ENCODE measurements at places on chromosomes 7 and 10. TPM values are rescaled to one million over a fixed set of nuclear protein-coding genes. Genes with fewer than 3 reads are reported as not detected.

DNA sequence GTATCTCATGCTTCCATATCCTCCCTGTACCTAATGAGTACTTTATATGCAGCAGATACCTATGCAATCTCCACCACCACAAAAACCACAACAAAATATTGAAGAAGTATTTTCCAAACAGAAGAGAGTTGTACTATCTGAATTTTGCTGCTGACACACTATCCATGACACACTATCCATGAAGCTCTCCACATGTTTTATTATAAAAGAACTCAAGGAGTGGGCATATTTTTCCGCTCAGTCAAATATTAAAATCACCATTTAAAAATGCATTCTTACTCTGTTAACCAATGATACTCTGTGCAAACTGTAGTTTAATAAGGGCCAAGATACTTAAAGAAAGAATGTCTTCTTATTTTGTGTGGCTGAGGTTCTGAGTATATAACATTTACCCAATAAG lies 2.8 kb downstream of the BET1 start:
- DNase-seq, result no peak

GRCh38 chr10:93363891-93364648 lies 118.1 kb downstream of the MYOF start:
- peak; percentile 78 for DNase-seq

Gene ZNF680
- 18.3 TPM for total RNA-seq

GRCh38 chr10:132283604-132284382 lies 24.0 kb downstream of the STK32C start:
- DNase-seq, result peak; percentile 27

- no peak for DNase-seq
Observed at GRCh38 chr7:138072726-138073125, 3.5 kb upstream of the AKR1D1 start.

DNA sequence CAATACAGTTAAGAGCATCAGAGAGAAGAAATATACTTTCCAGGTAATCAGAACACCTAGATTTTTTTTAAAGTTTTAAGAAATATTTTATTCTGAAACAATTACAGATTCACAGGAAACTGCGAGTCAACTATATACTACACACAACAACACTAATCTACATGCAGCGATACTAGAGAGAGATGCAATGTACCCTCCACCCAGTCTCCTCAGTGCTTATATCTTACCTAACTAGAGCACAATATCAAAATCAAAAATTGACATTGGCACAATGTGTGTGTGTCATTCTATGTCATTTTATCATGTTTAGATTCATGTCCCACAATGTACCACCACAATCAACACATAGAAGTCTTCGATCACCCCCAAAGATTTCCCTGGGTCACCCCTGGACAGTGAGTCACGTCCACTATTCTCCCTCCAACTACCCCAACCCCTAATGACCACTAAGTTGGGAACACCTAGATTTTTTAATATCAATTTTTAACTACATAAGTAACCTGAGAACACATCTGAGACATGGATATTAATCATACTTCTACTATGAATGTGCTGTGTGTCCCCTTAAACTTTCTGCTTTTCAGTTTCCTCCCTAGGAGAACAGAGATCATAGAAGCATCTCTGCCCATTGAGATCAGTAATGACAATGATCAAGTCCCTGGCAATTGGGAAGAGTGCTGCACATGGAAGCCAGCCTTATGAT lies 86.5 kb downstream of the GSAP start:
- no peak for DNase-seq

DNA sequence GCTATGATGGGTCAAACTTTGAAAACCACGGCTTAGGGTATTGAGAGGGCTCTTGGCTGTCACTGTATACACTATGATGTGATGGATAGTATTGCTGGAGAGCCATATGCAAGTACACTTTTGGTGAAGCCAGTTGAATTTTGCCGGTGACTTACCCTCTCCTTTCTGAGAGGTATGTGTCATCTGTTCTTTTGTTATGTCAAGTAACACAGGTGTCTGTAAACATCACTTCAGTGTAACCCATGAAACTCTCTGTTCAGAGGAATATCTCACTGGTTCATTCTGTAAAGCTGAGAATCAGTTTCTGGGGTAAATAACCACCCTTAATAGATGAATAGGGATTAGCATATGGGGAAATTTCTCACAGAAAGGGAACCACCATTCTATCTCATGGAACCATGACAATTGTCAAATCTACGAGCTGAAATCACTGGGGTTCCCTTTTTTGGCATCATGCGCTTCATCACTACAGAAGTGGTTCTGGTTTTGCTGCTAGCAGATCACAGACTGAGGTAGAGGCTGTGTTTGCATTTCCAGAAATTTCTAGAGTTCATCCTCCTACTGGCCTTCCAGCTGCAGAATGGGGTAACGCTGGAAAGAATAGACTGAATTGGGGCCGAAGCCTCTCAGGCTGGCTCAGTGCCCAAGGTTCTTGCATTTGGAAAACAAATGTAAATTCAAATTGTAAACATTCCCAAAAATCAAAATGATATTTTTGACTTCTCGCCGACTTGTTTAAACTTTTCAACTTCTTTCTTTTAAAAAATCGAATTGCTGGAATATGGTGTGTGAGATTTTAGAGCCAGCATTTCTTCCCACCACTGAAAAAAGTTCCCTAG lies 83.3 kb upstream of the CREB5 start:
- DNase-seq, result no peak

- DNase-seq, result no peak
Observed at GRCh38 chr7:15041226-15041625, 138.7 kb upstream of the DGKB start.

GRCh38 chr7:123845823-123846216 lies 851 bp downstream of the HYAL4 start:
- DNase-seq, result no peak

GRCh38 chr7:64907641-64908326 lies 4.7 kb downstream of the ZNF273 start:
- no peak for DNase-seq

Gene CUTC
- total RNA-seq, result 37.2 TPM

GRCh38 chr7:19964246-19964645 lies 190.8 kb upstream of the TMEM196 start:
- DNase-seq, result no peak

Gene PDE1C
- total RNA-seq, result 181 TPM

GRCh38 chr7:92808006-92808405 lies 28.4 kb downstream of the CDK6 start:
- DNase-seq, result no peak

Data from Right ventricle myocardium superior (tissue), 1 donor.